ENCODE measurements at places on chromosomes 16 and 17.

DNA sequence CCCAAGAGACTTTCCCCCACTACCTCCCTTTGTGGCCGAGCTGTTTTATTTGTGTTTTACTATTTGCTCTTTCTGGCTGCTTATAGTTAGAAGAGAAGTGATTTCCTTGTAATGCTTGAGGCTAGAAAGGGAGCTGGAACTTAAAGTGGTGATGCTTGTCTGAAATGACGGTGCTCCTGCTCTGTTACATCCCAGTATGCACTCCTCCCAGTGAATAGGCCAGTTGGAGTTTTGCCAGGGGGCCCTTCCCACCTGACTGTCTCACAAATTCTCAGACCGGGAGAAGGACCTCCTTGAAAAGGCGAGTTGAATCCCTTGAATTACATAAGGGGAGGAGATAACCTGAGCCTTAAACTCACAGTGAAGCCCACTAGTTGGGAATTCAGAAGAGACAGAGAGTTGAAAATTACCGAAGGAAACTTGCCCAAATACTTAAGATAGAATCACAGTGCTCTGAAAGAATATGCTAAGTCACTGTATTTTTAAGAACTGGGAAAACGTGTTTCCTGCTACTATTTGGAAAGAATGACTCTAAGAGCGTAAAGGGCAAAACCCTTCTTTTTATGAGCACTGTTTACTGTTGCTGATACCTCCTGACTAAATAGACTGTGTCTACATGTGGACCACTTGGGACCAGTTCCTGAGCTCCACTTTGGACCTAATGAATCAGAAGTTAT is 84.7 kb upstream of the CLEC3A start:
- DNase-seq: no peak

DNA sequence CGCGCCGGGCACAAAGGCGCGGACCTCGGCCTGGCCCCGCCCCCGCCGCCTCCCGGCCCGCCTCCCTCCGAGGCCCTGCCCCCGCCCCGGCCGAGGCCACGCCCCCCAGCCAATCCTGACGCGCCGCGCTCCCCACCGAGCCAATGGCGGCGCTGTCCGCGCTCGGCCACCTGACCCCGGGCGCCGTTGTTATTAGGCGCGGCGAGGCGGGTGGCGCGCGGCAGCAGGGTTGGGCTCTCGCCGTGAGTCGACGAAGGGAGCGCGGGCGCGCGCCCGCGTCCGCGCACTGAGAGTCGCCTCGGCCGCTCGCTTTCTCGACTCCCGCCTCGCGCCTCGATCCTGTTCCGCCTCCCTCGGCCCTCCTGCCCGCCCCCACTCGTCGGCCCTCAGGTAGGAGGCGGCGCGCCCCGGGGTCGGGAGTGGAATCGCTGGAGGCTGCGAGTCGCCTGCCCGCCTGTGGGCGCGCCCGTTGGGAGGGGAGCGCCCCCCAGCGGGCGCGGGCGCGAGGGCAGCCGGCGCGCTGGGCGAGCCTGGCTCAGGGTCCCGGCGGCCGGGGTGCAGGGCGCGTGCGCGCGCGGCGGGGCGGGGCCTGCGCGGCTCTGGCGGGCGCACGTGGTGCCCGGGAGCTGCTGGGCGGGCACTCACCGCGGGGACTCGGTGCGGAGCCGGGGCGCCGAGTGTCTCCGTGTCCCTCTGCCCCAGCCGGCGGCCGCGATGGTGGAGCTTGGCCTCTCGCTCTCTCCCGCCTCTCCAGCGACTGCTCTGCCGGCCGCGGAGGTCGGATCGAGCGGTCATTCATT is 405 bp upstream of the CBLN1 start:
- peak; percentile 92 for DNase-seq

DNA sequence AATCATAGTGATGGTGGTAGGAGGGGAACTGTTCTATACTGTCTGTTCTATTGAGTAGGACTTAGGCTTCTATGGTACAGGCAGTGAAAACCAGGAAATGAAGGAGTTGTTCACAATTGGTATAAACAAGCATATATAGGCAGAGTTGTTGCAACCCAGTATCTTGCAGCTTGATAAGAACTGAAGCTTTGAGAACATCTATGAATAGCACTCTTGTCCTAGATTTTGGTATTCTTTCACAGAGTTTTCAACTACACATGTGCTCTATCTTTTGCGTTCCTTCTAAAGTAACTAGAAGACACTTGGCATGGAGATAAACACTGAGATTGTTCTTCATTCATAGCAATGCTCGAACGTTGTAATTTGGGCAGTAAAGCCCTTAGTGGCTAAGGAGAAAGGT is 91.8 kb downstream of the KCNJ2 start:
- DNase-seq: no peak

DNA sequence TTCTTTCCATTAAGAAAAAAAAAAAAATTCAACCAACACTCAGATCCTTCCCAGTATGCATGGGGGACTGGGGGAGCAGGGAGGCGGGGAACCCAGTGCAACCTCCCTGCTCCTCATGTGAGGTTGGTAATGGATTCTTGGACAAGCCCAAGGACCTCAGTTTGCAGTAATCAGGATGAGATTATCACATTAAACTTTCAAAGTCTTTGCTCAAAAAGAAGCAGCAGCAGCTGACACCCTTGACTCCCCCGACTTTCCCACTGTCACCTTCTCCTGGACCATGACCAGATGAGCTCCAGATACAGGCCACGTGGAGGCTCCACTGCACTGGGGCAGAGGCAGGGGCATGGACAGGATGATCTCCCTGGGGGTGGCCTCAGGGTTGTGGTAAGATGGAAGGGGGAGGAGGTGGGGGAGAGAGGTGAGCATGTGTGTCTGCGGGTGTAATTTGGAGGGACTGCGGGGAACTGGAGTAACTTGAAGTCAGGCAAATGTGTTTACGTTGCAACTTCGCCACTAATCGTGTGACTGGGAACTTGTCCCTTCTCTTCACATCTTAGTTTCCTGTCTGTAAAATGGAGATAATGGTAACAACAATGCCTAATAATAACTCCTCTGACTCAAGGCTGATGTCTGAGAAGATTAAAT is 19.8 kb downstream of the ZNF385C start:
- no peak for DNase-seq

DNA sequence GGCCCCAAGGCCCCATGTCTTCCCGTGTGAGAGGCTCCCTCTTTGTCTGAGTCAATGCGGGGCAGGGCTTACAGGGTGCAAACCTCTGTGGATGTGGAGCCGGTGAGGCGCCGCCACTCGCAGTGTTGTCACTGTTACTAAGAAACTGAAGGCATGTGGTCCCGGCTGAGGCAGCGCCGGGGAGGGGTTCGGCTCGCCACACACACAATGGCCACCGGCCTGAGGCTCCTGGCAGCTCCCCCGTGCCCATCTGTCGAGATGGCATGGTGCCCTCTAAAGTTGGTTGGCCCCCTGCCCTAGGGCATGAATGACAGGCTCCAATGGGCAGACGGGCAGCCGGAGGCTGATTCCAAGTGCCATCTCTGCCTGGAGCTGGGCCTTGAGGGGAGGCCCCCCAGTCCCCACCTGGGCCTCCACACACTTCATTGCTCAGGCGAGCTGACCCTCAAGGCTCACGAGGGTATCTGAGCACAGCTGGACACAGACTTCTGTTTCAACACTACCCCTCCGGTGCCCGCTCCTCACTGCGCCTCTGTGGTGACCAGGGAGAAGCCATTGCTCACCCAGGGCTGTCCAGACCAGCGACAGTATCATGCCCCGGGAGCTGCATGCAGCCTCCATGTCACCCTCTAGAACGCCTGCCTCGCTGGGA is 137.2 kb downstream of the C16orf78 start:
- DNase-seq: no peak

DNA sequence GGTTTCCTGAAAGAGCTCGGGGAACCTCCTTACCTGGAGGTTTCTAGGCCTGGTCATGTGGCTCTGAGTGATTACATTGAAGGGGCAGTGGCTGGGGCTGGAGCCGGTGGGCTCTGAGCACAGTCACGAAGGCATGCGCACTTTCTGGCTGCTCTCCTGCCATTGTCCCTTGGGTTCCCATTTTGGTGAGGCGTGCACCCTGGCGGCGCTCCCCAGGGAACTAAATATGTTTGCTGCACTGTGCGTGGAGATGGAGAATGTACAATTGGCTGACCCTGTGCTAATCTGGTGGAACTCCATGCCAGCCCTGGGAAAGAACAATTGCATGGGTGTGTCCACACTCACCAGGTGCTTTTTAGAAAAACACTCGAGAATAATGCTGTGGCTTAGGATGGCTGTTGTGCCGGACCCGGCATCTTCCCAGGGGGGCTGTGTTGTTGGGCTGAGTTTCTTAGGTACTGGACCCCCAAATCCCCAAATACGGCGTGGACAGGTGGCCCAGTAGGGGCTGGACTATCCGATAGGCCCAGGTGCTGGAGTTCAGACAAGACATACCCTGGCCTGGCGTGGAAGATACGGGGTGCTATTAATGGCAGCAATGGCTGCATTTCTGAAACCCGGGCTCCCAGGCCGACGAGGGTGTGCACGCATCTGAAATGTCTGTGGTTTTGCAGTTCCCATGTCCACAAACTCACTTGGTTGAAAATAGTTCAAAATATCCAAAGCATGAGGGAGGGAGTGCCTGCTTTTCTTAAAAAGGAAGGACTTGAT is 230.5 kb downstream of the SEC14L1 start:
- no peak for DNase-seq

DNA sequence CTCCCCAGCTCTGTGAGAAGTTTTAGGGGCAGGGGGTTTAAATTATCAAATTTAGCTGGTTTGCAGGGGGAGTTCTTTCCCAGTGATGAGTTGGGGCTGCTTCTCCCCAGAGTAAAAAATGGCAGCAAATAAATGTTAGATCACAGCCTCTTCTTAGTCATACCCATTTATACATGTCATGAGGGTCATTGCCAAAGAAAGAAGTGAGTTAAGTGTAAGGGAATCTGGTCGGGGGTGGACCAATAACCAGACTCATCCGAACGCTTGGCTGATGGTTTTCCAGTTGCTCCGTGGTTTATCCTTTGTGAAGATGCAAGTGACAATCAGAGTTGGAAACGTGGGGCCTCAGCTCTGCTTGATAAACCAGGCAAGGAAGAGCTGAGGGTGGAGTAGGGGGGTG is 87.1 kb downstream of the PLXDC1 start:
- DNase-seq: no peak

DNA sequence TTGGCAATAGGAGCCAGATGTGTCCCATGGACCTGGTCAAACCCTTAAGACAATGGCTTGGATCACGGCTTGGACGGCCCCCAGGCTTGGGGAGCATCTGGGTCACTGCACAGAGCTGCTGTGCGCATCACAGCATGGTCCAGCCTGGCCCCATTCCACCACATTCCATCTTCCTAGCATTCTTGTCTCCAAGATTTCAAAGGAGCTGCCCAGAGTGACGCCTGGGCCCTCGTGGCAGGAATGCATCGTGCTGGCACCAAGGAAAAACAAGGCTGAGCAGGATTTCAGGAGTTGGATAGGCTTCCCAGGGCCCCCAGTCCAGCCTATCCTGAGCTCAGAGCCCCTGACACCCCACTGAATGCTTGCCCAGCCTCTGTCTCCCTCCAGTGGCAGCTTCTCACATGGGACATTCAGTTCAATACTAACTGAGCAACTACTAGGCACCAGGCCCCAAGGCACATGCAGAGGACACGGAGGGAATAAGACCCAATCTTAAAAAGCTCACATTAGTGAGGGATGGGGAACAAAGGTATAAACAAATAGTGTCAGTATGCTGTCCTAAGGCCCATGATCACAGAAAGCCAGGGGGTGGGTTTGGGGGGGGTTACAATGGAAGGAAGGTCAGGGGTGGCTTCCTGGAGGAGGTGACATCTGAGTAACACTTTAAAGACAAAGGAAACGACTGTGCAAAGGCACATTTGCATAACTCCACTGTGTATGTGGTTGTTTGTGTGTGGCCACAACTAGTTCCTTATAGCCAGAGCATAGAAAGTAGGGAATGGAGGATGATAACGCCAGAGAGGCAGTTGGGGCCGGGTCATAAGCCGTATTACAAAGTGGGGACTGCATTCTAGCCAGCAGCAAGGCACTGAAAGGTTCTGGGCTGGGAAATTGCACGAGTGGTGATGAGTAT is 34.1 kb downstream of the TK2 start:
- DNase-seq: peak; percentile 31

GRCh38 chr16:11218604-11218962 is 37.4 kb downstream of the SOCS1 start:
- no peak for DNase-seq

DNA sequence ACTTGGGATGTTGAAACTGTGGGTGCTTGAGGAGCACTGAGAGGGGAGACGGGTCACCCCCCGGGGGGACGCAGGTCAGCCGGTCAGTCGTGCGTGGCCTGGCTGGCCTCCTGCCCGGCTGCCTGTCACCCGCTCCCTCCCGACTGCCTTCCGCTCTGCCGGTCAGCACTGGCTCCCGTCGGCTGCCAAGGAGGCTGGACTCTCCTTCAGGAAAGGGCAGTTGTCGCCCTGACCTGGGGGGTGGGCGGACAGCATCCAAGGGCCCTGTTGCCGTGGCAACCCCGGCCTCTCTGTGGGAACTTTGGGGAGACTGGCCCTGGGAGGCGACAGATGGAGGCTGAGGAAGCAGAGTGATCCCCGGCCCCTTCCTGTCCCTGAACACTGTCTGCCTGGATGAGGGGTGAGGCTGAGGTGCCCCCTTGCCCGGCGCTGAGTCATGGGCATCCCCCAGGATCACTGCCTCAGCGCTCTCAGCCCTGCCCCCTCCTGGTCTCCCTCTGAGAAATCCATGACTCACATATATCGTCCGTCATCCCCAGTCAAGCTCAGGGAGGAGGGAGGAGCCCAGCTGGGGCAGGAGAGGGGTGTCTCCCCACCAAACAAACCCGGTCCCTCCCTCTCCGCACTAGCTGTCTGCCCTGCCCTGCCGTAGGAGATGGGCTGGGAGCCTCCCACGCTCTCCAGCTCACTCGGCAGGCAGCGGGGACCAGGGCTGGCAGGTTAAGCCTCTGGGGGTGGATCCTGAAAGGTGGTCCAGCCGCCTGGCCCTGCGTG is at the start of gene ADGRG1:
Gene ADGRG1 (plus strand): TSS at position 623 of the 774 bp plus-strand sequence. CDS start 21,658 bp downstream, outside the sequence.
- peak; percentile 54 for DNase-seq

- DNase-seq: no peak
Measured at GRCh38 chr17:57370037-57370581, 113.8 kb downstream of the MSI2 start.

DNA sequence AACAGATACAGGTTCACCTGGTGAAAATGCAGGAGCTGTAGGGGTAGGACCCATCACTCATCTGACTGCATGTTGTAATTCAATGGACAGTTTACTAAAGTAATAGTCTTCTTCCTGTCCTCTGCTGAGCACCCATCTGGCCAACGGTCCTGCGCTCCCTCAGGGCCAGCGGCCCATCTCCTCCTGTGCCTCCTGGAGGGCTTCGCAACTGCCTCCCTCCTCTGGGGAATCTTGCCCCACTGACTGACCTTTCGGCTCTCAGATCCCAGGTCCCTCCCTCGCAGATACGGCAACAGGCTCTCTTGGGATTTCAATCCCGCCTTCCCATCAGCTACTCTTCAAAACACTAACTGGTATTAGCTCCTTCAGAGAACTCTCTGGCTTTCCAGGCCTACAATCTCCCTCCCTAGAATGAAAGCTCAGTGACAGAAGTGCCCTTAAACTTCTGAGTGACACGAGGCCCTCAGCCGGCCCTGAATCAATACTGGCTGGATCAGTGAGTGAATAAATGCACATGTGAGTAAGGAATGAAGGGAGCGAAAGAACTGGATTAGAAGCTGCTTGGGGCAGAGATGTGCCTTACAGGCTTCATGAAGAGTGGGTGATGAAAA is 1.3 kb downstream of the PEMT start:
- DNase-seq: no peak

- DNase-seq: no peak
Measured at GRCh38 chr17:28469376-28469775, 4.1 kb upstream of the SLC13A2 start.
